RKO (cell line): ENCODE measurements at places on chromosomes 3 and 15.

- peak; percentile 77 for DNase-seq
Observed at GRCh38 chr3:116770815-116771450, 61.4 kb downstream of the TUSC7 start.

- DNase-seq, result no peak
Observed at GRCh38 chr3:45208586-45208985, 17.5 kb downstream of the TMEM158 start.

GRCh38 chr3:80297720-80298119 is 529.9 kb upstream of the ROBO1 start:
- no peak for DNase-seq

DNA sequence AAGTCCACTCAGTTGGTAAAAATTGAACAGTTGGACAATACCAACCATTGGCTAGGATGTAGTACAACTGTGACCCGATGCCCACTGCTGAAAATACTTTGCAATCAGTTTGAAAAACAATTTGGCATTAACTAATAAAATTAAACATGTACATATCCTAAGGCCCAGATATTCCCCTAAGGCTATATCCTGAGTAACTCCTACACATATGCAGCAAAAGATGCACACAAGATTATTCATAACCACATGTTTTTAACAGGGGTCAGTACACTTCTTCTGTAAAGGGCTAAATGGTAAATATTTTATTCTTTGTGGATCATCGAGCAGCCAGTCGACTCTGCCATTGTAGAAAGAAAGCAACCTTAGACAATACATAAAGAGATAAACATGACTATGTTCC is 116.3 kb downstream of the MEX3B start:
- DNase-seq, result no peak

- peak; percentile 17 for DNase-seq
Observed at GRCh38 chr3:170863816-170864215, 6.2 kb downstream of the RPL22L1 start.

DNA sequence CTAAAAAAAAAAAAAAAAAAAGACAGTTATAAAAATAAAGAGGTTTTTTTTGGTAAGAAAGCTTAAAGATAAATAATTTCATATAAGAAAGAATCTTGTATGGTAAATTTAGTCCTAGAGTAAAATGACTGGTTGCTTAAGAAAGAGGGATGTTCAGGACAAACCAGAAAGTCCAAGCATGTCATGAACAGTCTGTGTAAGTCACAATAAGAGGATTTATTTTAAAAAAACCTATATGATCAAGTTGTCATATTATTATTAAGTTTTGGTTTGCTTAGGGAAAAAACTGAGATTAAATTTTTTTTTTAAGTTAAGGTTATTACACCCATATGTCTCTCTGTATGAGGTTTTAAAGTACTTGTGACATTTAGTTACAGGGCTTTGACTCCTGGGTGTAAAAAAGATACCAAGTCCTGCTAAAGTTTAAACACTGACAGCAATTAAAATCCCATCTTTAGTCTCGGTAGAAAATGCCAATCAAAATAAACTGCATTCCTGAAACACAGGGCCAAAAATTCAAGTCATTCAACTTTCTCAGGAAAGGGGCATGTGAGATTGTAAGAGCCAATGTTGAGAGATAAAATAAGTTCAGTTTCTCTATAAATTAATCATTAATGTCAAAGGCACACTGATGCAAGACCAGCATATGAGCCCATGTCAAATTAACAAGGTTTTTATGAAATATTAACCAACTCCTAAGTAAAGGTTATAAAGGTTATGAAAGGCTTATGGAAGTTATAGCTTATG is 8.5 kb upstream of the BDH1 start:
- peak; percentile 18 for DNase-seq

DNA sequence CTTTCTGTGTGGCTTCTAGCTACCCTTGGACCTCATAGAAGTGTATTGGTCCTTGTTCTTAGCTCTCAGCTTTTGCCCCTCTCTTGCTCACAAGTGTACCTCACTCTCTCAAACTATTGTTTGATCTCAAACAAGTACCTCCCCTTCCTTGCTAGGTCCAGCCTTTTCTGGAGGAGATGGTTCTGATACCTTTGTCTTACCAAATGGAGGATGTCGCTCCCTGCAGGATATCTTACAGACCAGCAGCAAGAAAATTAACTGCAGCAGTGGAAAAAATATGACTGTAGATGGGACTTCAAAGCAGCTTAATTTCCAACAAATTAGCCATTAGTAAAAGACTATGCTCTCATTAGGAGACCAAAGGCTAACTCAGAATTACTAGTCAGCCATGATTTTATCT is 388.1 kb upstream of the ROBO2 start:
- DNase-seq, result peak; percentile 5

DNA sequence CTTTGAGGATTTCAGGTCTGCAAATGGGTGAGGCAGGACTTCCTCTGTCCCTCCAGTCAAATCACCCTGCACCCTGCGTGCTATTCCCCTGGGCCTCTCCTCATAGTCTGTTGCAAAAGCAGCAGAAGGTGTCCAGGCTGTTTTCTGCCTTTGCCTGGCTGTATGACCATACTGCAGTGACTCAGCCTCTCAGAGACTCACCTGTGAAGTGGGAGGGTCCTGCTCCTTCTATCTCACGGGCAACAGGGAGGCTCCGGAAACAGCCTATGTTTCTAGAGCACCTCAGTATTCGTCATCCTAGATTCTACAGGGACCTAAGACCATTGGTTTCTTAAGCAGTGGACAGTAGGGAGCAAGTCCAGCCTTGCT is 216.4 kb downstream of the TLE3 start:
- no peak for DNase-seq

DNA sequence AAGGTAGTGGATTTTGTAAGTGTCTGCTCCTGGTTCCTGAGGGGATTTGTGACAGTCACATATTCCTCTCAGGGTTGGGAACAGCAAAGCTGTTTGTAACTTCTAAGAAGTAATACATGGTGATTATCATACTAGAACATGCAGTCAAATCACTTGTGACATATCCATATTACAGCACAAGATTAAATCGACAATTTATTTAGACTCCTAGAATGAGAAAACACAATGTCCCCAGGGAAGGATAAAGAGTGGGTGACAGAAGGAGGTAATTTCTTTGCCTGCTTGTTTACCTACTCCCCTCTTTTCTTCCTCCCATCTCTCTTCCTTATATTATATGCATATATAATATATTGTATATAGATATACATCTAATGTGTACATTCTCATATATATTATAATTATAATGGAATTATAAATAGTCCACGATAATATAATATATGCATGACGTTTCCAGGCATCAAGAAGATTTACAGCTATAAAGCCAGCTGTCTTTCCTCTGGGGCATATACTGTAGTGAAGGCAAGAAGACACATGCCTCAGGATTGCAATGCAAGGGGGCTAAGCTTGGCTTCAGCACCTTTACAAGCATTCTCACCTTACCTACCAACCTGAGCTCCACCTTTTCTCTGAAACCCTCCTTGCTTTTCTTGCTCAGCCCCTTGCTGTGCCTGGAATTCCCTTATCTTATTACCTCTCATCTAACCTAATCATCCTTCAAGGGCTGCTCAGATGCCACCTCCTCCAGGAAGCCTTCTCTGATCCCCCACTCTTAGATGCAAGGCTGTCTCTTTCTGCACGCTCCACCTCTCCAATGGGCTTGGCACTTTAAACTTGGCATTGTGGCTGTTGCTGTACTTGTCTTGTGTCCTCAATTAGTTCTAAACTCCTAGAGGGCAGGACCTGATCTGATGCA is 73.1 kb upstream of the PIAS1 start:
- no peak for DNase-seq

DNA sequence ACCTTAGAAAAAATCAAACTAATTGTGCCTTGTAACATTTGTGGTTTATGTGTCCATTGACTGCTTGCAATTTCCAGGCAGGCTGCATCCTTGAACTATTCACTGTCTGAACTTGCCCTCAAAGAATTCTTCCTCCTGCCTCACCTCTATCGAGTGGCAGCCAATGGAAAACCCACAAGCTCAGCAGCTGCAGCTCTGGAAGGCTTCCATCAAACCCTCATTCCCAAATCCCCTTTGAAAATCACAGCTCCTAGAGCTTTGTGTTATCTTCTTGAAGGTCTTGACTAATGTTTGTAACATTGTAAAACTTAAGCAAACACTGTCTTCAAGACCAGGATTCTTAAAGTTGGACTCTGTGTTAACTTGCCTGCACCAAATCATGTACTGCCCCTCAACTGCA is 81.1 kb downstream of the FILIP1L start:
- no peak for DNase-seq

DNA sequence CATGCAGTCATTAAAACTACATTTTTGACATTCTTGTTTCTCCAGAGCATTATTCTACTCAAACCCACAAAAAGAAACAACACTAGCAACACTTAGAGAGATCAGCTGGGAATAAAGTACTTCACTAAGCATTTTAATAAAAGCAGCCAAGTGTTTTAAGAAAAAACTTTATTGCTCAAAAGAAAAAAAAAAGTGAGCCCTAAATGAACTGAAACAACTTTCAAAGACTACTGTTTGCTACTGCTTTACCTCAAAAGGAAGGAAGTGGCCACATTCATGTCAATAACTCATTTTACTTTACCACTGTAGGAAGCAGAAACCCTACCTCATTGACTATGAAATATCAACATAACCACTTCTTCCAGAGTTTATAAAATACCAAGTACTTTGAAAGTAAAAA is 91.3 kb downstream of the UACA start:
- DNase-seq, result no peak

DNA sequence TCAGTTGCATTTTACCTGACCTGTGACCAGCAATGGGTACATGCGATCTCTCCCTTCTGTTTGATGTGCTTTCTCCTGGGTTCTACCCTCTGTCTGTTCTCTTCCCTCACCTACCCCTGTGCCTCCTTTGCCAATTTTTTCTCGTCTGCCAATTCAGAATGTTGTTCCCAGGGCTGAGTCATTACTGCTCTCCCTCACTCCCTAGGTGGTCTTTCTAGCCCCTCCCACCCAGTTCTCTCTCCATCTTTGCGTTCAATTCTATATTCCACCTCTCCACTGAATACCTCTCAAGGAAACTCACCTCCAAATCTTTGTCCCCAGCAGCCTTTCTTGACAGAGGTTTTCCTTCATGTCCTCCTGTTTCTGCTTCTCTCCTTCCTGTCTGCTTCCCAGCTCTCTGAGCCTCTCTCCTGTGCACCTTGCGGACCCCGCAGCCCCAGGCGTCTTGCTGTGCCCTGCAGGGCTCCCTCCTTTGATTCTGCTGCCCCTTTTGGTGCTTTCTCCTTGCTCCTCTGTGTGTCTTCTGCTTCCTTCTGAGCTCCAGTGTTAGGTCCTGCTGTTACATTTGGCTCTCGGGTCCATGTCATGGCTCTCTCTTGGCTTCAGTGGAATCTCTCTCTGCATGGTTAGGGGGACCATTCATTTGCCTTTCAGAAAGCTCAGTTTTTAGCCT is 398.2 kb upstream of the TPM1 start:
- DNase-seq, result no peak

GRCh38 chr3:121681792-121682191 is 21.1 kb upstream of the HCLS1 start:
- DNase-seq, result no peak

DNA sequence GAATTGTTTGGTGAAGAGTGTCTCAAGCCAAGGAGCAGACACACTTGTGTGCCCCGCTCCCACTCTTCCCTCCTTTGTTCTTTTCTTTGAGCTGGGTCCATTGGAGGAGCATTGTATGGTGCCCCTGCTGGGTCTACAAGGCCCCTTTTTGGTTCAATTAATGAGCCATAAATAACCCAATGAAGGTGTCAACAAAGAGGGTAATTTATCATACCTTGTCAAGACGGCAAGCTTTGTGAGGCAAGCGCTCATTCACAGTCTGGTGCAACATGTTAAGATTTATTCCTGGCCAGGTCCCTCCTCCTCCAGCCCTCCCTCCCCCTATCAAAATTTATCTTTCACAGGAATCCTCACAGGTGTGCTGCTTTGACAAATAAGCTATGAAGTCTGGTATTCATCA is 300.1 kb downstream of the RORA start:
- DNase-seq, result no peak

DNA sequence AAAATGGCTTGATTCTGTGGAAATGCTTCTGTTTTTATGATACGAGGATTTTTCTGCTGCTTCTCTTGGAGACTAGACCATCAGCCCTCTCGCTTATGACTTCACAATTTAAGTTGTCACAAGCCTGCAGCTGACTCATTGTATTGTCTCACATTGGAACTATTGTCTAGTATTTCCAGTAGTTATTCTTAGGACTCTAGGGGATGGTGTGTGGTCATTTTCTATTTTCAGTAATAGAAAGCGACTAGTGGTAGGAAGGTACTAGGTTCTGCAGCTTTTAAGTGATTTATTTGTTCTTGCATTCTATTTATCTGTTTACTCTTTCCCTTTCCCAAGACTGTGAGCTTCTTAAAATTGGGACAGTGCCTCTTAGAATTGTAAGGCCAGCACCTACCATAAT is 66.3 kb upstream of the CRTC3 start:
- peak; percentile 44 for DNase-seq

GRCh38 chr15:42723068-42723467 is 13.9 kb downstream of the CDAN1 start:
- peak; percentile 25 for DNase-seq

- no peak for DNase-seq
Observed at GRCh38 chr15:34665498-34666116, 82.2 kb upstream of the GOLGA8B start.

GRCh38 chr3:14174483-14174882 is 3.9 kb downstream of the XPC start:
- DNase-seq, result peak; percentile 32

GRCh38 chr3:13011573-13012220 is 61.5 kb downstream of the IQSEC1 start:
- DNase-seq, result peak; percentile 12

- DNase-seq, result no peak
Observed at GRCh38 chr3:55069950-55070349, 142.1 kb upstream of the LRTM1 start.

DNA sequence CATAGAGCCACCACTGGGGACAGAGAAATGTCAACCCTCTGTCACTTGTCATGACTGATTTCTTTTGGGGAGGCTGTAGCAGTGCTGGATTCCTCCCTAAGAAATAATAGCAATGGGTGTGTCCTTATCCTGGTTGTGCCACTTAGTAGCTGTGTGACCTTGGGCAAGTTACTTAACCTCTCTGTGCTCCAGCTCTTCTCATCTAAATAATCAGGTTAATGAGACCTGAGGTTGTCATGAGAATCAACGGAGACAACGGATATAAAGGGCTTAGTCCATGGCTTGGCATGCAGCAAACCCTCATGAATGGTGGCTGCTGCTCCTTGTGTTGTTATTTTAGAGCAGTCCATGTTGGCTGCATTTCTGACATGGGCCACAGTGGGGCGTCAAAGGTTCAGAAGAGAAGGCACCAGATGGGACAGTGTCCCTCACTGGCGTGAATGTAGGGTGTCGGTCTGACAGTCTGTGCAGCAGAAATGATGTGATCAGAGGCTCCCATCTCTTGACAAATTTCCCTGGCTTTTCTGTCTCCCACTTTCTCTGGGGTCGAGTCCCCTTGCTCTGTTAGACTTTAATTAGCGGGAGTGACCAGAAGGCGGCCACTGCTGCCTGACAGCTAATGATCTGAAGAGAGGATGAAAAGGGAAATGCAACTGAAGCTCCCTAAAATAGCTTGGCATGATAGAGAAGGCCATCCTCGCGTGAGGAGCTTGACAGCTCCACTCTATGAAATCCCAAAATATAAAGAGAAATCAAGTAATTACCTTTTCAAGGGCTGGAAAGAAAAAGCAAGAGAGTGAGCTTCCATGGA is 209.4 kb downstream of the CADPS start:
- peak; percentile 59 for DNase-seq

- no peak for DNase-seq
Observed at GRCh38 chr3:132550579-132551305, 46.3 kb upstream of the ACKR4 start.

- DNase-seq, result no peak
Observed at GRCh38 chr15:54567408-54568035, 589.3 kb downstream of the UNC13C start.
